Fibroblast of skin of right biceps (primary cell): ENCODE measurements at places on chromosomes 16 and 17.
A peak's percentile ranks its signal among the peaks of the same experiment; 100 is the strongest.

GRCh38 chr17:75068750-75069149 is 19.0 kb upstream of the SLC16A5 start:
- DNase-seq, result no peak

DNA sequence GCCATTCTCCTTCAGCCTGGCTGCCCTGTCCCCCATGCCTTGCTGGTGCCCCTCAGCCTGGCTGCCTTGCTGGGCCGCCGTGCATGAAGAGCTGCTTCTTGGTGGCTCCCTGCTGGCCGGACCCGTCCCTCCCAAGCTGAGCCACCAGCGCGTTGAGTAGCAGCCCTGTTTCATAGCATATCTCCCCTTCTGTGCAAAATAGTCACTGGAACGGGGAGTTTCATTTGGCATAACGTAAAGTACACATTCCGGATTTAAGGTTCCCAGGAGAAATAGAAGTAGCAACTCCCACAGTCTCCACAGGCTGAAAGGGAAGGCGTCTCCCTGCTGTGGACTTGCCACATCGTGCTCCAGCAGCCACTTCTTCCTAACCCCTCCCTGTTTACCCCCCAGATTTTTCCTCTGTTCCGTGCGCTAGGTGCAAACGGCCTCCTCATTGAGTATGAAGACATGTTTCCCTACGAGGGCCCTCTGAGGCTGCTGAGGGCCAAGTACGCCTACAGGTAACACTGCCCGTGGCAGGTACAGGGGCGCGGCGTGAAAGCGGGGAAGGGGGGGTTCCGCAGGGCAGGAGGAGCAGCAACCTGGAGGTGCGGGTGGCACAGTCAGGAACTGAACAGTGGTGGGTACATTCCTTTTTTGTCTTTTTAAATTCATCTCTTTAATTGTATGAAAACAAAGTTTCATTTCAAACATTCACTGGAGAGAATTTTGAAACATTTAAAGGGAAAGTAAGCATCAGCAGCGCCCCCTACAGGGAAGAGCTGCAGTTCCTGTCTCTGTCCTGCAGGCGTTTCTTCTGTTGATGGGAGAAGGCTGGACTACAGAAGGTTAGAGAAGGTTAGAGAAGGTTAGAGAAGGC is 5.8 kb upstream of the OGFOD3 start:
- DNase-seq, result peak; percentile 35

GRCh38 chr17:64192589-64192988 is 62.6 kb upstream of the ERN1 start:
- no peak for DNase-seq

- DNase-seq, result peak; percentile 60
Measured at GRCh38 chr17:42682722-42683403, 532 bp downstream of the CNTNAP1 start.

GRCh38 chr17:32746280-32746679 is 130.6 kb downstream of the MYO1D start:
- peak; percentile 9 for DNase-seq

DNA sequence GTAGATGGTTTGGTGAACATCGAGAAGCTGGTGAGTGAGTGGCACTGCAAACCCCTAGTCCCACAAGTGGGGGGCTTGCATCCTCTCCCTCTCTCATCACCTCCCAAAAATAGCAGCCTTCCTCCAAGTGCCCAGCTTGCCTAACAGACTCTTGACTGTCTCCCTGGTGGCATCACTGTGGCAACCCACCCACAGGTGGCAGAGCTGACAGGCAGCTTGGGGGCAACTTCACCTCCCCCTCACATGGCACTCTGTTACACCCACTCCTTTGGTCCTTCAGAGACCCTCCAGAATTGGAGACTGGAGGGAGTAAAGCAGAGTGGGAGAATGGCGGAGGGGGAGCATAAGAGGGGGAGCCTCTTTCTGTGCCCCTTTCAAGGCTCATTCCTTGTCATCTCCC is 15.7 kb downstream of the RAPGEFL1 start:
- DNase-seq, result no peak

GRCh38 chr16:86239381-86239780 is 270.9 kb upstream of the FOXF1 start:
- no peak for DNase-seq

DNA sequence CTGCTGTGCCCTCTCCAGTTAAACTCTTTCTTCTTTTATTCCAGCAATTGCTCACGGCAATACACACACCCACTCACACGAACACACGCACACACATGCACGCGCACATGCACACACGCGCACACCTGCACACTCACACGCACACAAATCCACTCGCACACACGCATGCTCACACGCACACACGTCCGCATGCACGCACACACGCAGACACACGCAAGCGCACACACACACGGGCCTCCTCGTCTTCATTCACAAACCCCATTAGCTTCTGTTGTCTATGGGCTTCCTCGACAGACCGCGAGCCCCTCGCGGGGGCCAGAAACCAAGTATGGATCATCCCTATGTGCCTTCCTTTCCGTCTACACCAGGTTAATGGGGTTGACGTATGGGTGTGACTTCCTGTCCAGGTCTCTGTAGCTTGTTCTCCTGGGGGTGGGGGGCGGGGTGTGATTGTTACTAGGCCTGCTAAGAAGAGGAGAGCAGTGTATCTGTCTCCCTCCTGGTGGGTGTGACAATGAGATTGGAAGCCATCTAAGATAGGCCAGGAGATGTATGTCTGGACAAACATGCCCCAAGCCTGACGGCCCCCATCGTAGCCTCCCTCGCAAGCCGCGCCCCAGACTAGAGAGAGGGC is 670 bp upstream of the CTF1 start:
- DNase-seq, result peak; percentile 80
